GM12891 (cell line): ENCODE measurements at places on chromosomes 11 and 22.

DNA sequence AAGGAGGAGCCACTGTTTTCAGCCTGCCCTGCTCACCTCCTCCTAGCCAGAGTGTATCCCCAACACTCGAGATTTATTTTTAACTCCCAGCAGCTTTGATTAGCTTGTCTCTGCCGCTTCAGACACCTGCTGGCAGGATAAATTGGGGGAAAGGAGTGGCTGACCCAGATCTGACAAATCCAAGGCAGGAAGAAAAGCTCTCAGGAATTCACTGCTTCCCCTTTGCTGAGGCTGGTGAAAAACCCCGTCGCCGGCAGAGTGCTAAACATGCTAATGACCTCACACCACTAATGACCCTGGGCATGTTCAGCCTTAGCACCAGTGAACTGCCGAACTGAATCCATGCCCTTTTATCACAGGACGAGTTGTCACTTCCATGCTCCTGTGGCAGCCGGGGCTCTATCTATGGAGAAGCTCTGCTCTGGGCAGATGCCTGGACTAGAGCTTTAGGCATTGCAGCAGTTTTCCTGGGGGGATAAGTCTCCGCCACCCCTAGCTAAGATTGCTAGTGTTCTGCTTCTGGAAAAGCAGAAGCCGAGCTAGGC is 52.2 kb downstream of the FEZ1 start:
- DNase-seq, result no peak

DNA sequence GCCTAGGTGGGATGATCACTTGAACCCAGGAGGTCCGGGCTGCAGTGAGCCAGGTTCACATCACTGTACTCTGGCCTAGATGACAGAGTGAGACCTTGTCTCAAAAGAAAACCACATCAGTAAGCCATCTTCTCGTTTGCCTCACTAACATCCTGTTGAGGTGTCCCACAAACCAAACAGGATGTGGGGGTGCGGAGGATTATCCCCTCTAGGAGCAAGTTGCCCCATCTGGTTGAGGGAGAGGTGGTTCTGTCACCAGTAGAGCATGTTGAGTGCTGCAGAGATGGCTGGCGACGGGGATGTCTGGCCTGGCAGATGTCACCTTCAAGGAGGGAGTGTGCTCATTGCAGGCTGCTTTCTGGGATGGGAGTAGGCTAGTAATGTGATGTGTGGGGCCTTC is 72.4 kb downstream of the ZNRF3 start:
- peak; percentile 17 for DNase-seq

- no peak for DNase-seq
Observed at GRCh38 chr11:55357560-55358184, 10.1 kb upstream of the OR4A15 start.

- no peak for DNase-seq
Observed at GRCh38 chr11:9691865-9692264, 28.0 kb downstream of the SWAP70 start.

GRCh38 chr11:19920982-19921381 is 208.3 kb downstream of the NAV2 start:
- no peak for DNase-seq

DNA sequence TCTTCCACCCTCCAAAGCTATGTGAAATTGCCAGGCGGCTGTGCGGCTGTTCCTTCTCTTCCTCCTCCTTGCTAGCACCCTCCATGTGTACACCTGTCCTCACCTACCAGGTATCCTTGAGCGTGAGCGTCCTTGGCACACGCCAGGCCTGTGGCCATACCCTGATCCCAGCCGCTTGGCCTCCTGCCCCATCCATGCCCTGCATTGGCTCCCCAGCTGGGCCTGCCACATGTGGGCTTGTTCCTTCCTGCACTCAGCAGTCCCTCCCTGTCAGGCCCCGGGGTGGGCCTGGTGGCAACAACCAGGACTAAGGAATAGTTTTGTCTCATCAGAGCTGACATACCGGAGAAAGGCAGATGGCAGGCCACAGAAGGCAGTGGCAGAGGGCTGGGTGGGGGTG is 40.0 kb downstream of the SCUBE1 start:
- DNase-seq, result no peak

- DNase-seq, result no peak
Observed at GRCh38 chr11:130603335-130603906, 155.0 kb downstream of the ADAMTS15 start.

DNA sequence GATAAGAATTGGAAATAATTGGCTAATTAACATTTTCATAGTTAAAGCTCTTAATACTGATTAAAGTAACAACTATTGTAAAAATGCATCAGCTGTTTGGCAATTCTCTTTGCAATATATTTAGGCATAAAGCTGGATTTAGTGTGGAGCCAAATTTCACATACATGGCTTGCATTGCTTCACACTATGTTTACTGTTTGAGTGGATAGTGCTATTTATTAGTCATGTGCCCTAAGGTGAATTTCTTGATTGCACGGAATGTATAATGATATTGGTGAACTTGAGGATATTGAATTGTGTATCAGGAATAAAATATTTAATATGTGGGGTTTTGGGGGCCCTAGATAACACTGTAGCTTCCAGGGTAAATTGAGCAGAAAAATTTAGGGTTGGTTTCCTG is 100.9 kb downstream of the AASDHPPT start:
- DNase-seq, result no peak
